ENCODE measurements at places on chromosomes 7 and 10.

DNA sequence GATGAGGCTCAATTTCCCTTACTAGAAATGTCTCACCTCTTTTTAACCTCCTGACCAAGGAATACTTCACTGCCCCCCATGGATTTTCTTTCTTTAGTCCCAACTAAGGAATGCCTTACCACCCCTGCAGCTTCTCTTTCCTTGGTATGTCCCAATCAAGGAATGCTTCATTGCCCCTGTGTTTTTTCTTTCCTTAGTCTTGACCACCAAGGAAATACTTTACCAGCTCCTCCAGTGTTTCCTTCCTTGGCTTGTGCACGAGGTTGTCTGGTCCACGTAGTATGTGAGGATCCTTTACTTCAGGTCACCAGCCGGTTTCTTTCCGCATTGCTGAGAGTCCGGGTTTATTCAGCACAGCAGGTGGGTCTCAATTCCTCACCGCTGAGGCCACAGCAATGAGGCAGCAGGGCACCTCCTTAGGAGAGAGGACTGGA, 59.3 kb downstream of the CYP2C9 start:
- no peak for DNase-seq

DNA sequence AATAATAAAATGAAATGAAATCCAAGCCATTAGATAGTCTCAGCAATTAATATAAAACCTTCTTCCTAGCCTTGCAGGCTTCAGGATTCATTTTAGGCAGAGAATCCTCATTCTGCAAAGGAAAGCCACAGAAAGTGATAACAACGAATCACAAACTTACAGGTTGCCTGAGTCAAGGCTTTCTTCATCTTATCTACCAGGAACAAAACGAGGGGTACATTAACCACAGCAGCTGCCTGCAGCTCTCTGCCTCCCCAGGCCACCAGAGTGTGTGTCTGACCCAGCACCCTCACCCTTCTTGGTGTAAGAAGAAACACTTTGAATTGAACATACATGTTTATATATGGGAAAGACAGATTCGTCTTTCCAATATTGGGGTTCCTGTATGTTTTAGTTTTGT, 12.5 kb upstream of the TNS3 start:
- DNase-seq = no peak

DNA sequence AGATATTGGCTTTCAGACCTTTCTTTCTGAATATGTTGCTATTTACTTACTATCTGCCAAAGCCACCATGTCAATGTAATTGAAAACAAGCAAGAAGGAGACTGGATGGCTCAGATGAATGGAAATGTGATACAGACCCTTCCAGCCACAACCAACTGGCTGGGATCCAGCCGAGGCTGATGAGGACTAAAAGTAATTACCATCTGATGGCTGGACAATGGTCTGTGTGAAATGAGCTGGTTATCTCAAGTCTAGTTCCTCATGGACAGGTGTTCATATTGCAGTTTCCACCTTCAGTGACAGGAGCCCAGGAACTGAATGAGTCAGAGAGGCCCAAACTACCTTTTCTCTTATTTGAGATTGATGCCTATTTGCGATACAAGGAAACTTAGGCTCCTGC, 267.5 kb downstream of the GATA3 start:
- DNase-seq = no peak

- no peak for DNase-seq
Measured at GRCh38 chr7:69864822-69865221, 266.5 kb downstream of the AUTS2 start.

- DNase-seq = no peak
Measured at GRCh38 chr7:31761646-31762045, 74.6 kb downstream of the PPP1R17 start.

- no peak for DNase-seq
Measured at GRCh38 chr7:106042196-106042611, 69.9 kb downstream of the SYPL1 start.

Measured in activated T-cell treated with anti-CD3 and anti-CD28 coated beads for 24 hours (primary cell).